Suppressor macrophage treated with lipopolysaccharide for 1 hour (primary cell): ENCODE measurements at places on chromosomes 11 and 22.
A peak's percentile ranks its signal among the peaks of the same experiment; 100 is the strongest.

- DNase-seq = no peak
Observed at GRCh38 chr22:21624880-21625791, 4.7 kb downstream of the YDJC start.

- DNase-seq = peak; percentile 63
Observed at GRCh38 chr11:86641537-86642261, 30.7 kb downstream of the ME3 start.

- DNase-seq = no peak
Observed at GRCh38 chr22:29308148-29308790, 1.8 kb downstream of the GAS2L1 start.

DNA sequence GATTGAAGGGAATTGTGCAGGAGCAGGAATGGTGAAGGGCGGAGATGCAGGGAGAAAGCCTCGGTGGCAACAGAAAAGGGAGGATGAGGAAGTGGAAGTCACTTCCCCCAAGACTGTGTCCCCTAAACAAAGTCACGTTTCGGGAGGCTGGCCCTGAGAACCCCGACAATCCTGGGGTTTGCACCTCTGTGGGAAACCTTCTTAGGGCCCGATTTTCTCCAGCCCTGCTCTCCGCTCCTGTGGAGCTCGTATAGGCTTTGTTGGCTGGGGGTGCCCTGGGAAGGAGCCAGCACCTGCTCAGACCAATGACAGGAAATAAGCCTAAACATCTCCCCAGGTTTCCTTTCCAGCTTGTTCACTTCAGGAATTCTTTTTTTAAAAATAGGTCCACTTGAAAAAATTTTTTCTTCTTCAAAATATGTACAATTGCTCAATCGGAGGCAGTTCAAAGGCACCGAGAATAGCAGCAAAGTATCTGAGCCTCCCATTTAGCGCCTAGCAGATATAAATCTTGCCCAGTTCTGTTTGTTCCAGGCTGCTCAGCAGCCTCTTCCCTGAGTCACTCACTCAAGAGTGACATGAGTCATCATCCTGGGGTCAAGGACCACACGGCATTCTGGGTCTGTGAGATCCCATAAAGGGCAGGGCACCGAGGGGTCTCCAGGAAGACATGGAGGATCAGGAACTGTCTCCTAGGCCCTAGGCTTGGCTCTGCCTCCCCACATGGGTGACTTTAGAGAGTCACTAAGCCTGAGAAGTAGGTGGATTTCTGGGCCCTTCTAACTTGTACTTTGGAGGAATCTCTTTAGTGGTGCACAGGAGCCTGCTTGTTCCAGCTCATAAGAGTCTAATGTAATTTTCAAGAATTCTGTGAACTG is 34.0 kb downstream of the IRAG1 start:
- peak; percentile 70 for DNase-seq
